ENCODE measurements at places on chromosomes 3 and 15.

GRCh38 chr3:42911551-42911950, 5.6 kb downstream of the ZNF662 start:
- no peak for DNase-seq

- DNase-seq, result no peak
Measured at GRCh38 chr3:15300323-15301078, 31.9 kb downstream of the SH3BP5 start.

DNA sequence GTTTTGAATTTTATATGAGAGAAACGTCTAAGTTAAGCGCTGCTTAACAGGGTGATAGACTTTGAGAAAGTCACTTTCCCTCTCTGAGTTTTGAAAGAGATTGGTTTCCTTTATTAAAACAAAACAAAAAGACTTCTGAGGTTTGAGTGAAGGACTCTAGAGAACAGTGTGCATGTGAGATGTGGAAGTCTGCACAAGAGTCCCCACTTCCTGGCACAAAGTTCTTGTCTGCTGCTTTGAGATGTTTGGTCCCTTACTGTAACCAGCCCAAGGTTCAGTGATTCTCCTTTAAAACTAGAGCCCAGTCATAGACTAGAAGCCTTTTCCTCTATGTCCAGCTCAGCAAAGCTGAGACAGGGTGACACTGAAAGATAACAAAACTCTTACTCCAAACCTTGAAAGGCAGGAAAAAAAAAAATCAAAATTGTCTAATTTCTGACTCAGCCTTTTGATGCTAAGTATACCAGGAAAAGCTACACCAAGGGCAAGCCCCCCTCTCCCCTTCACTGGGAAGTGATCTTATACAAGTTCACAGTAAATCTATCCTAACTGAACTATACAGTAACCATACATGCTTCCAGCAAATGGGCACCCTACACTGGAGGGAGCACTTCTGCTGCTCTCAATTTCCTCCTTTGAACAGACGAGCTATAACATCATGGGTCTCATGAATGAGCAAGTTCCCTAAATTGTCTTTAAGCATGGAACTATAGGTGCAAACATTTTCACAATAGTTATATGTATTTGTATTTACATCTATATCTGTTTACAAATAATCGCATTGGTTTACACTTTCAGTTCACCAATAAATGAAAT, 2.3 kb downstream of the POPDC2 start:
- DNase-seq, result no peak

DNA sequence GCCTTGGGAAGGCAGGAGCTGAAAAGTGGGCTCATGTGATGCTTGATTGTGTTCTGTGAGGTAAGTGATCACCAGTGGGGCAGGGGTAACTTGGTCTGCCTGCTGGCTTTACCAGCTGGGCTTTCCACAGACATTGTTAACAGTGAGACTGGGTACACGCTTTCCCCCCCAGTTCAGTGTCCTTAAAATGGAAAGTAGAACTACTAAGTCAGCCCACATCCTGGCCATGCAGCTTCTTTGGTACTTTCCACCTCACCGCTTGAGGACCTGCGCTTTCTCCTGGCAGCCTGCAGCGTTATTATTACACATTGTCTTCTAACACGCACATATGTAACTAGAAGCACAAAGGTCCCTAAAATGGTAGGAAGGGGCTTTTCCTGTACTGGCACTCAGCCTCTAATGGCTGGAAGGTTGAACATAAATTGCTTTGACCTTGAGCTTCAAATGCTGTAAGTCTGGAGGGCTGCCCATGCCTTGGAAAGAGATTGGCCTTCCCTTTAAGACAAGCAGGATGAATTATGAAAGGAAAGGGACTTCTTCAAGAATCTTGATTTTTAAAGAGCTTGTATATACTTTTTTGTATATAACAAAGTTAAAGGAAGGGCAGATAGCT, 216.1 kb upstream of the ROPN1 start:
- no peak for DNase-seq

DNA sequence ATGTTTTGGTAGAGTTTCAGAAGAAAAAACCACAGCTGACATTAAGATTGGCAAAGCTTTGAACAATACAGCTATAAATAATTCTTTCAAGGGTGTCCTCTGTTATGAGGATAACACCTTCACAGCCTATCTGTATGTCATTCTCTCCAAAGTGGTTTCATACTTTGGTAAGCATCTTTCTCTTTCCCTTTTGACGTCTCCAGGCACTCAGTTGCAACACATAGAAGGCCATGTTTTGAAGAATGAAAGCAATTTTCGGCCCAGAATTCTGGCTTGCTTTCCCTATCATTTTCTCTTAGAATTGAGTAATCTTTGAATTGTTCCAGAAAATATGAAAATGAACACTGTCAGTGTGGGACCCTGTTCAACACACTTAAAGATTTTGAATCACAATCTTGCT, 200.0 kb upstream of the CBLB start:
- DNase-seq, result no peak

DNA sequence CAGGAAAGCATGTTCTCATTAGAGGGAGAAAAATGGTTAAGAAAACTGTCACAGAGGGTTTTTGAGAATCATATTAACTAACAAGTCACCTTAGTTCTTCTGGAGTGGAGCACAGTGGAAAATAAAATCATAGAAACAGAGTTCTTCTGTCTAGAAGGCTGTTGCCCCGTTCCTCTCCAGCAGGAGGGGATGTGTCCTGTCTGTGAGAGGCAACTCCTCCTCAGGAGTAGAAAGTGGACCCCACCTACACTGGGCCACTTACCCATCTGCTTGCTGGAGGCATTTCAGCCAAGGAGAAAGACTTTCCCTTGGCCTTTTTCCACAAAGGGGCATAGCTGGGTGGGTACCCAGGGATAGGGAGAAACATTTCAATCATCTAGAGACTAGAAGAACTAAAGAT, 106.6 kb downstream of the SSR3 start:
- DNase-seq, result peak; percentile 35

DNA sequence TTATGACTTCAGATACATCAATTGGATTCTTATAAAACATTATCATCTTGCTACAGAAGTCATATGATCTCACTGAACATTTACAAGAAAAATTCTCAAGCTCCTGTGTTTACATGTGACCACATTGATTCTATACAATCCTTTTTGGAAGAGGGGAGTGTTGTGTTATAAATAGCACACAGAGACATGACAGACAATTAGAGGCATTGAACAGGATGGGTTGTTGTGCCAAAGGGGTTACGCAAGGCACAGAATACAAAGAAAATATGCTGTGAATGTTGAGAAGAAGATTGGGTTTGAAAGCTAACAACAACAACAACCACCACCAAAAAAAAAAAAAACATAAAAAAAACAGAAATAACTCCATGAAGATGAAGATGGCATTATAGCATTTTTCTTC, 32.5 kb upstream of the TBL1XR1 start:
- DNase-seq, result no peak

DNA sequence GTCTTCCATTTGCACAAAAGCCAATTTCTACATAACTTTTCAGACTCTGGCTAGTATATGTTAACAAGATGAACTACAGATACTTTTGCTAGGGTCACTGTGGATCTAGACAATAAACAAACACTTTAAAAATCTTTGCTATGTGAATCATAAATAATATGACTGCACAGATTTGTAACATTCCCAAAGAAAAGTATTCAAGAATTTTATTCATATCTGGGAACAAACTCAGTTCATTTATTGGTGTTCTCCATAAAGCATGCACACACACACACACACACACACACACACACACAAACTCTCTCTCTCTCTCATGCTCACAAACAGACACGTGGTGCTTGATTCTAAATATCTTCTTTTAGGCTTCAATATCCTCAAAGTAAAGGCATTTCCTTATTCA, 18.8 kb upstream of the THRB start:
- no peak for DNase-seq

DNA sequence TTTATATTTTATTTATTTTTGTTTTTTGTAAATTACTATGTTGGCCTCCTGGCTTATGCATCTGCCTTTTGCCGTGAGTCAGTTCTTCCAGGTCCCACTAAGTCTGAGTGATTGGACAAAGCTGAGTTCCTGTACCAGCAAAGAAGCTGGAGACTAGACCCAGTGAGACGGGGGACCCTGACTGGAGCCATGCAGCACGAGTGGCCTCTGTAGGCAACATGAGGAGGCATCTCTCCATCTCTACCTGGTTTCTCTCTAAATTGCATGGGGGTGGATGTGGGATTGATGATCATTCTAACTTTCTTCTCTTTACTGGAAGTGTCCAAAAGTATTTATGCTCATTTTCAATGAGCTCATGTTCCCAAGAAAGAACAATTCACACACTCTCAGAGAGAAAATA, 155.3 kb upstream of the MRPL3 start:
- DNase-seq, result no peak

- peak; percentile 69 for DNase-seq
Measured at GRCh38 chr3:168088106-168088720, 7.5 kb downstream of the GOLIM4 start.

DNA sequence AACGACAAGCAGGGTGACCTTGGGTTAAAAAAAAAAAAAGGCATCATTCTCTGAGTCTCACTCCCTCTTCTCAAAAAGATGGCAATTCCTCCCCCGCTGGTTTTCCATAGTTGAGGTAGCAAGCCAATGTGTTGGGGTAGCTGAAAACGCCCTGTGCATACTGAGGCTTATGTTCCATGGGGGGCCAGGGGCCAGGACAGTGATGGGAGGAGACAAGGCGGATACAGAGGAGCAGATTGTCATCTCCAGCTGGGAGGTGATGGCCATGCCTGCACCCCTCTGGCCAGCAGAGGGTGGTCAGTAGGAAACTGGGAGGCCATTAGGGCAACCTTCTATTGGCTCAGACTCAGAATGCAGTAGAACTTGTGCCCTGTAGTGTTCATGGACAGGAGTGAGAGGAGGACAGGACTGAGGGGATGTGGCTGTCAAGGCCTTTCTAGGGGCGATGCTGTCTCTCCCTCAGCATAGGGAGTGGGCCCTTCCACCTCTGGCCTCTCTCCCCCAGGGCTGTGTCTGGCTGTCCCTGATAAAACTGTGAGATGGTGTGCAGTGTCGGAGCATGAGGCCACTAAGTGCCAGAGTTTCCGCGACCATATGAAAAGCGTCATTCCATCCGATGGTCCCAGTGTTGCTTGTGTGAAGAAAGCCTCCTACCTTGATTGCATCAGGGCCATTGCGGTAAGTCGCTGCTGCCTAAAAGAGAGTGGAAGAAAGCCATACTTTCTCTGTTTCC, 1.9 kb downstream of the TF start:
- no peak for DNase-seq

DNA sequence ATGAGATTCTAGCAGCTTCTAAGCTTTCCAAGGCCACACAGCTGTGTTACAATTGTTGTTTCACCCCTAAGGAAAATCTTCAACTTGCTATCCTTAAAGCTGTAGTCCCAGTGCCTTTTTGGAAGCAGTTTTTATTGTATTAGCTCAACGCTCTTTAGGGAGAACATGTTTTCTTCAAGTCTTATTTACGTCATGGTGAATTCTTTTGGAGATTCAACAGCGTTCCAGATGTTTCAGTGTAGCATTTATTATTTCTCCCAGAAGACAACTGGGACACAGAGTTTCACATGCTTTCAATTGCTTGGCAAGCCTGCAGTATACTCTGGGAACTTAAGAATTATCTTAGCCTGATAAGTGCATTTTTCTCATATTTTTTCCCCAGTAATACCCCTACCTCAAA, 888.3 kb downstream of the PLOD2 start:
- no peak for DNase-seq

DNA sequence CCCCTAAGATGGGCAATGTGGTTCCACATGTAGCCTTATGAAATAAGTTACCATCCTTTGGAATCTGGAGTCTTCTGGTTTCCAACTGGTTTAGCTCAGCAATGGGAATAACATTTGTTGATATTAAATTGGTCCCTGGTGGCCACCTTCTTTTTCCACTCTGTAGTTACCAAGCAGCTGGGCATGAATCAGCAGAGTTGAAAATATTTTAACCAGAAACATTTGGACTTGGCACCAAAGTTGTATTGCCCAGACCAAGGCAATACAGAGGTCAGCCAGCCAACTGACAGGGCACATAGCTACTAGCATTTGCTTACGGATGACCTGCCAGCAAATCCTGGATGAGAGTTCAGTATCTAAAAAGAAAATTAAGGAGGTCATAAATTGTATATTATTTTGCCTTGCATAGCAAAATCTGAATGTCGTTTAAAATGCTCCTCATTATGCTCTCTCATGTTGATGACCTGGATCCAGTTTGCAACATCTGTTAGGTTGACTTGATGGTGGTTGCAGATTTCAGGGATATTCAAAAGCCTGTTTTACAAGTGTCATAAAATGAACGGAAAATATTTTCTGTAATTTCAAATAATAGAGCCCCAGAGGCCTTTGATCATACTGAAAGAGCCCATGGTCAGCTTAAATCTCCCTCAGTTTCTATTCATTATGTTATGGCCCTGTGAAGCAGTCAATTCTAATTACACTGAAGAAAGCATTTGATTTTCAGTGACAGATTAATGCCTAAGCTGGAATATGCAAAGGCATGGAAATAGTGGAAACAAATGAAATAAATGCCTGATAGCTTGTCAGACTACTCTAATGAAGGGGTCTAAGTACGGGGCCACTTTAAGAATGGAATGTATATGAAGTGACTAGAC, 54.6 kb downstream of the PPM1L start:
- no peak for DNase-seq

DNA sequence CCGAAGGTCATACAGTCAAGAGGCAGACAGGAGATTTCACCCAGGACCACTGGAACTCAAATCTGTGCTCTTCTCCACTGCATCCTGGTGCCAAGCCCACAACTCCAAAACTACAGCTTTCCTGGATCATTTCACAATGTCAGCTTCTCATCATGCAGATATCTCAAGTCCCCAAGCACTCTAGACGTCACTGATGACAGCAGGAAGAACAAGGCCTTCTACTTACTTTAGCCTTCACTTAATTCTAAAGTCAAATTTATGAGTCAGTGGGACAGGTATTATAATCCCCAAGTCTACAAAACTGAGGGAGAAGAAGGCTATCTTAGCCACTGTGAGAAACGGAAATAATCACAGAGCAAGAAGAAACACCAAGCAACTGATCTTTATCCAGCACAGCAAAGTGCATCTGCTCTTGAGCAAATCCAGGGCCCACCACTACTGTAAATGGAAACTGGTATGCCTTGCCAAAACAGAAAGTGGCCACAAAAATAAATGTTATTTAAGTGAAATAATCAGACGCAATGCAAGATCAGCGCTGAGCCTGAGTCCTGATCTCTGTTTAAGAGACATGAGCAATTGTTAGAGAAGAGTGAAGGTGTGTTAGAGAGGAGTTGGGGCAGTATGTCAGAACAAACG, 928 bp downstream of the RAD18 start:
- DNase-seq, result peak; percentile 20

All from hematopoietic multipotent progenitor cell treated with erythropoietin and hydrocortisone succinate and interleukin-3 and kit ligand, for 8 days (in vitro differentiated cells).